Glutamatergic neuron (in vitro differentiated cells): ENCODE measurements at places on chromosomes 3 and 15. TPM values are rescaled to one million over a fixed set of nuclear protein-coding genes. Genes with fewer than 3 reads are reported as not detected.

Gene MFN1
- 80.5 TPM for total RNA-seq

Gene CHRM5
- not detected for total RNA-seq

Gene EEFSEC
- total RNA-seq = 8.3 TPM

Gene FBXL2
- total RNA-seq = 21.4 TPM

Gene RAD51
- 5.0 TPM for total RNA-seq

Gene AQP9
- not detected for total RNA-seq

Gene HIGD2B
- not detected for total RNA-seq

Gene SUCNR1
- not detected for total RNA-seq
